ENCODE measurements at places on chromosomes 2 and 18. TPM values are rescaled to one million over a fixed set of nuclear protein-coding genes. Genes with fewer than 3 reads are reported as not detected.

Gene LYG2
- not detected for total RNA-seq

DNA sequence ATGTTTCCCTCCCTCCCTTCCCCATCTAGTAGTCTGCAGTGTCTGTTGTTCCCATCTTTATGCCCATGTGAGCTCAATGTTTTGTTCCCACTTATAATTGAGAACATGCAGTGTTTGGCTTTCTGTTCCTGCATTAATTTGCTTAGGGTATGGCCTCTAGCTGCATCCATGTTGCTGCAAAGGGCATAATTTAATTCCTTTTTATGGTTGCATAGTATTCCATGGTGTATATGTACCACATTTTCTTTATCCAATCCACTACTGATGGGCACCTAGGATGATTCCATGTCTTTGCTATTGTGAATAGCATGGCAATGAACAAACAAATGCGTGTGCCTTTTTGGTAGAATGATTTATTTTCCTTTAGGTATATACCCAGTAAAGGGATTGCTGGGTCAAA is 60.6 kb upstream of the CYP26B1 start:
- no peak for DNase-seq

Gene SLC9A4
- total RNA-seq = not detected

- no peak for DNase-seq
Measured at GRCh38 chr18:72704202-72704601, 160.1 kb upstream of the CBLN2 start.

DNA sequence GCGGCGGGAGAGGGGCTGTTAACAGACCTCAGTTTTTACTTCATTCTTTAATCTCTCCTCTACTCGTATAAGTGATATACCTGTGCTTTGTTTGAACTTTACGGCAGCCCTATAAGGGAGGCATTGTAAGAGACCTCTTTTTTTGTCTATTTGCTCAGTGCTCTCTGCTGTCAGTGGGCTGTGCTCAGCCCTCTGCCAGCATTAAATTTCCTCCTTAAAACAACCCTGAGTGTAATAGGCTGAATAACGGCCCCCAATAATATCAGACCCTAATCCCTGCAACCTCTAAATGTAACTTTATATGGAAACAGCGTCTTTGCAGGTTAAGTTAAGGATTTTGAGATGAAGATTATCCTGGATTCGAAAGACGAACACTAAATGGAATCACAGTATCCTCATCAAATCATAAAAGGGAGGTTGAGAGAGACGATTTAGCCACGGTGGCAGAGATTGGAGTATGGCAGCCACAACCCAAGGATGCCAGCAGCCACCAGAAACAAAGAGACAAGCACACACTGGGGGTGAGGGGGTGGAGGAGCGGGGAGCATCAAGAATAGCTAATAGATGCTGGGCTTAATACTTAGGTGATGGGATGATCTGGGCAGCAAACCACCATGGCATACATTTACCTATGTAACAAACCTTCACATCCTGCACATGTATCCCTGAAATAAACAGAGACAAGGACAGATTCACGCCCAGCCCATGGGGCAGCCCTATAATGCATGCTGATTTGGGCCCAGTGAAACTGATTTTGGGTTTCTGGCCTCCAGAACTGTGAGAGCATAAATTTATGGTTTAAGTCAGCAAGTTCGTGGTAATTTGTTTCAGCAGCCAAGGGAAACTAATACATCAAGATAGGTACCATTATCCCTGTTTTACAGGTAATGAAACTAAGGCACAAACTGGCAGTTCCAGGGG is 894 bp upstream of the FARSB start:
- DNase-seq = no peak
